ENCODE measurements at places on chromosomes 2 and 18.

- peak; percentile 81 for DNase-seq
These were observed 205.1 kb downstream of the ARL4C start for GRCh38 chr2:234291765-234292204.

- DNase-seq = no peak
These were observed 7.2 kb upstream of the SNTG2 start for GRCh38 chr2:943461-943797.

GRCh38 chr2:33116799-33117198 lies 170.0 kb downstream of the LTBP1 start:
- no peak for DNase-seq

DNA sequence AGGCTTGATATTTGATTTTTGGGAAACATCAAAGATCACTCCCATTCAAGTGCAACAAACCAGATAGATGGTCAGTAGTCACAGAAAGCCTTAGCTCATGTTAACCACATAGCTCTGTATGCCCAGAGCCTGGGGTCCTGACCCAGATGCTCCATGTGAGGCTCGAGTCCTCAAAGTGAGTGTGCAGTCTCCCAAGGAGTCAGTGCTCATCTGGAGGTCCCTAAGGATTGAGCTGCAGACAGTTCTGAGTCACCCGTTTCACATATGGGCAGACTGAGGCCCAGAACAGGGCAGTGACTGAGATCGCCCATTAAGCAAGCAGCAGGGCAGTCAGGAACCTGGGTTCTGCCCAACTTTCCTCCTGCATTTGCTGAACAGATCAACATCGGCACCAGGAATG lies 9.2 kb downstream of the TMEM37 start:
- DNase-seq = no peak

DNA sequence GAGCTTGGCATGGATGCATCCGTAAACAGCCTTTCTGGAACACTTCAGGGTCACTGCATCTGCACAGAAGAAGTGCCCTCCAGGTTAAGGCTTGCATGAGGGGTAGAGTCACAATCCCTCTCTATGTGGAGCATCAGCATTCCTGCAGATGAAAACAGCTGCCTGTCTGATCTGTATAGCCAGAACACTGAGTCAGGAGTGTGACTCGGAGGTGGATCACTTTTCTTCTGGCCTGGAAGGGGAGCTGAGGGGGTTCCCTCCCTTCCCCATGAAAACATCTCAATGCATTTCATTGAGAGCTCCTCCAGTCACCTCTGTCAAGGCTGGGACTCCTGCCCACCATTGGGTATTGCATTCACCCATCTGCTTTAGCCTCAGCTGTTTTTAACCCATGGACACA lies 72.5 kb upstream of the SERPINE2 start:
- DNase-seq = no peak

DNA sequence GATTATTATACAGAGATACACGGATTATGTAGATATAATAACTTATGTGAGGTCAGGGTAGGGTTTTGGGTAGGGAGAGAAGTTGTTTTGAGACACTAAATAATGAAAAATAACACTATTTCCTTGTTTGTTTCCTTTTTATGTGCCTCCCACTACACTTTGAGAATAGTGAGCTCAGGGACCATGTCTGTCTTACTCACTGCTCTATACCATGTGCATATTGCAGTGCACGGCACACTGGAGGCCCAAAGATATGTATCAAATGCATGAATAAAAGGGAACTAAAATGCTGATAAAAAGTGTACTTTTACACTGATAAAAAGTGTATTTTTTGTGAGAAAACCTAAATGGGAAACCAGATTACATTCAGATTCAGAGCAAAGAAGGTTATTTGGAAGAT lies 151.4 kb upstream of the NABP1 start:
- DNase-seq = no peak

- DNase-seq = no peak
These were observed 117.5 kb downstream of the ESCO1 start for GRCh38 chr18:21483051-21483450.
